ENCODE measurements at places on chromosomes 1 and 21. TPM values are rescaled to one million over a fixed set of nuclear protein-coding genes. Genes with fewer than 3 reads are reported as not detected.

GPX7 gene
- 3.1 TPM for total RNA-seq

- DNase-seq = no peak
- H3K27me3 ChIP-seq = no peaks in the 10 kb centered on the region
- peaks cover 62% of the 10 kb centered on the region for H3K4me1 ChIP-seq
- peak overlapping the region; percentile 94 for H3K4me3 ChIP-seq
- peak overlapping the region; percentile 80 for H3K27ac ChIP-seq
Observed at GRCh38 chr1:228407106-228408040, 738 bp upstream of the TRIM11 start.

DNA sequence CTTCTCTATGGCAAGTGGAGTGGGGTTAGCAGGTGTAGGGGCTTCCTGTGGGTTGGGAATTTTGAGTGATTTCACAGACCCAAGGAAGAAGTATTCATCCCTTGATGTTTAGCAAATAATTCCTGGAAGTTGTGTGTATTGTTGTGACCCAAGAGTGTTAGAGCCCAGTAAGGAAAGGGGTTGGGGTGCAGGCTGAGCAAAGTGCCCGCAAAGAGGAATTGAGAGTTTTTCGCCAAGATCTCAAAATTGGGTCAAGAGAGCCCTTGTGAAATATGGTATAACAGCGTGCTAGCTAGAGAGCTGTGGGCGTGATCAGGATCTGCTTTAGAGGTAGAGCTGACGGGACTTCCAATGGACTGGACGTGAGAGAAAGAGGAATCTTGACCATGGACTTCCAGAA, 73.0 kb upstream of the LAPTM5 start:
- H3K36me3 ChIP-seq = no peaks in the 10 kb centered on the region
- H3K27me3 ChIP-seq = peaks cover 10% of the 10 kb centered on the region
- H3K4me1 ChIP-seq = peaks cover 3% of the 10 kb centered on the region
- no peak overlapping the region for H3K27ac ChIP-seq

GRCh38 chr1:59766227-59766855, 48.4 kb upstream of the HOOK1 start:
- no peaks in the 10 kb centered on the region for H3K27me3 ChIP-seq
- DNase-seq = no peak
- peak overlapping the region; percentile 66 for H3K27ac ChIP-seq
- H3K4me3 ChIP-seq = no peak overlapping the region
- peaks cover 44% of the 10 kb centered on the region for H3K4me1 ChIP-seq

DNA sequence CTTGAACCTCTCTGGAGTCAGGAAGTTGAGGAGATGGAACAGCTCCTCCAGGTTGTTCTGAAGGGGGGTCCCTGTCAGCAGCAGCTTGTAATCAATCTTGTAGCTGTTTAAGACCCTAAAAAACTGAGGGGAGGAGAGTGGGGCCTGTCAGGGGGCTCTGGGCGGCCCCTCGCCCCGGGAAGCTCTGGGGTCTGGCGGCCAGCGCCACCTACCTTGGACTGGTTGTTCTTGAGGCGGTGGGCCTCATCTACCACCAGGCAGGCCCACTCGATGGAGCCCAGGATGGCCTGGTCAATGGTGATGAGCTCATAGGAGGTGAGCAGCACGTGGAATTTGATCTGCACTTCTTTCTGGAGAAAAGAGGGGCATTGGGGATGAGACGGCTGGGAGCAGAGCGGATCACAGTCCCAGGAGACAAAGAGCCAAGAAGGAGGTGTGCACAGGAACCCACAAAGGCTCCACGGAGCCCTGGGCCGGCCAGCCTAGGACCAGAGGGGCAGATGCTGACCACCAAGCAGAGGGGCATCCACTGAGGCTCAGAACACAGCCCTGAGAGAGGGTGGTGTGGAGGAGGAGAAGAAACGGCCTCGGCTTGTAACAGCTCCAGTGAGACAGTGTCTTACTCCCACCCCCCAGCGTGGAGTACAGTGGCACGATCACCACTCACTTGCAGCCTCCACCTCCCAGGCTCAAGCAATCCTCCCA, 43.5 kb downstream of the CHD5 start:
- no peak overlapping the region for H3K27ac ChIP-seq
- no peak overlapping the region for H3K4me3 ChIP-seq
- H3K27me3 ChIP-seq = peaks cover 19% of the 10 kb centered on the region
- no peaks in the 10 kb centered on the region for H3K4me1 ChIP-seq
- H3K36me3 ChIP-seq = no peaks in the 10 kb centered on the region

PEX19 gene
- total RNA-seq = 45.8 TPM

DNA sequence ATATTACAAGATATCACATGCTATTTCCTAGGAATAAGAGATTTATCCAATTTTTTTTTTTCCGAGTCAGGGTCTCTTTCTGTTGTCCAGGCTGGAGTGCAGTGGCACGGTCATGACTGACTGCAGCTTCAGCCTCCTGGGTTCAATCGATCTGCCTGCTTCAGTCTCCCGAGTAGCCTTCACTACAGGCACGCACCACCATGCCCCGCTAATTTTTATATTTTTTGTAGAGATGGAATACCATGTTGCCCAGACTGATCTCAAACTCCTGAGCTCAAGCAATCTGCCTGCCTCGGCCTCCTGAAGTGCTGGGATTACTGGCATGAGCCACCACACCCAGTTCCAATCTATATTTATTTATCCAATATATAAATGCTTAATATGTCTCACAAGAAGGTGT, 18.0 kb upstream of the WDTC1 start:
- H3K36me3 ChIP-seq = no peaks in the 10 kb centered on the region
- H3K27ac ChIP-seq = no peak overlapping the region
- DNase-seq = no peak
- H3K4me1 ChIP-seq = no peaks in the 10 kb centered on the region

BARHL2 gene
- total RNA-seq = not detected

SAMSN1 gene
- total RNA-seq = 0.80 TPM

GRCh38 chr1:111281411-111281810, 9.2 kb upstream of the CHIA start:
- H3K27ac ChIP-seq = no peak overlapping the region
- H3K27me3 ChIP-seq = no peaks in the 10 kb centered on the region
- H3K36me3 ChIP-seq = no peaks in the 10 kb centered on the region
- no peak for DNase-seq
- no peak overlapping the region for H3K4me3 ChIP-seq

DNA sequence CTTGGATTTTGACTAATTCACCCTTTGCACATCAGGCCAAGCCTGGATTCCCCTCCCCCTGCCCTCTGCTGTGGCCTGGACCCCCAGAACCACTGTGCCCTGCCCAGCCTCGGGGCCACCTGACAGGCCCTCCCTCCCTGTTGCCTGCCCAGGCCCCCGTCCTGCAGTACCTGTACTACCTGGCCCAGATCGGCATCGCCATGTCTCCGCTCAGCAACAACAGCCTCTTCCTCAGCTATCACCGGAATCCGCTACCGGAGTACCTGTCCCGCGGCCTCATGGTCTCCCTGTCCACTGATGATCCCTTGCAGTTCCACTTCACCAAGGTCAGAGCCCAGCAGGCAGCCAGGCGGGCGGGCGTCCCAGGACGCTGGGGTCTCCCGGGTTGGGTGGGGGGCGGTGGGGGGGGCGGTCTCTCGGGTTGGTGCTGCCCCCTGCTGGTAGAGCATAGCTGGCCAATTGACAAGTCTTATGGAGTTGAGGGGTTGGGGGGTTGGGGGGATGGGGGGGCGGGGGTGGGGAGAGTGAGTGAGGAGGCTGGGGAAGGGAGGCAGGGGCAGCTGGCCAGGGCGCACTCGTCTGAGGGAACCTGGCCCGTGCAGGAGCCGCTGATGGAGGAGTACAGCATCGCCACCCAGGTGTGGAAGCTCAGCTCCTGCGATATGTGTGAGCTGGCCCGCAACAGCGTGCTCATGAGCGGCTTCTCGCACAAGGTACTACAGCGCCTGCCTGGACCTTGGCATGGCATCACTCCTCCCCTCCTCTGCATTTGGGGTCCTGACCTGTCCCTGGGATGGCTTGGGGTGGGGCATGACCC, 10.7 kb downstream of the AMPD2 start:
- DNase-seq = no peak
- H3K27me3 ChIP-seq = no peaks in the 10 kb centered on the region
- no peak overlapping the region for H3K4me3 ChIP-seq
- H3K4me1 ChIP-seq = peaks cover 20% of the 10 kb centered on the region

DNA sequence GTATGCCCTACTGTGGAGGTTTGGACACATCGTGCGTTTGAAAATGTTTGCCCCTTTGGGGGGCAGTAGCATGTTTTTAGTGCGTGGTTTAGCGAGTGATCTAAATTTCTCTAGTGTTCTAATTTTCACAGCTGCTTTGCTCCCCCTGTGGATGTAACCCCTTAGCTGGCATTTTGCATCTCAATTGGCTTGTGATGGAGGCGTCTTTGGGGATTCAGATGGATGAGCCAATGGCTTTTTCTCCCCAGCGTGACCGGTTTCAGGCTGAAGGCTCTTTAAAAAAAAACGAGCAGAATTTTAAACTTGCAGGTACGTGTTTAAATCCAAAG, 836 bp downstream of the CDC7 start:
- H3K27ac ChIP-seq = peak overlapping the region; percentile 68
- no peaks in the 10 kb centered on the region for H3K36me3 ChIP-seq
- peaks cover 17% of the 10 kb centered on the region for H3K4me1 ChIP-seq
- DNase-seq = no peak

GRCh38 chr1:153612755-153613331, at the start of gene S100A16:
Gene S100A16 (minus strand): TSS chr1:153613137. CDS start chr1:153608151, 4,986 bp downstream.
- peak; percentile 90 for DNase-seq
- H3K4me3 ChIP-seq = peak within 1 kb of the TSS; percentile 70
- peak within 1 kb of the TSS; percentile 94 for H3K27ac ChIP-seq
- H3K27me3 ChIP-seq = no peaks in the 10 kb centered on the region
- peaks cover 88% of the 10 kb centered on the region for H3K4me1 ChIP-seq

TCHH gene
- 55.8 TPM for total RNA-seq

GRCh38 chr1:53628286-53628955, 110.5 kb downstream of the GLIS1 start:
- H3K4me3 ChIP-seq = no peak overlapping the region
- no peaks in the 10 kb centered on the region for H3K36me3 ChIP-seq
- no peaks in the 10 kb centered on the region for H3K27me3 ChIP-seq
- peaks cover 4% of the 10 kb centered on the region for H3K4me1 ChIP-seq
- peak; percentile 50 for DNase-seq

- no peak overlapping the region for H3K27ac ChIP-seq
- no peaks in the 10 kb centered on the region for H3K27me3 ChIP-seq
- DNase-seq = no peak
- no peaks in the 10 kb centered on the region for H3K36me3 ChIP-seq
Observed at GRCh38 chr1:69388044-69388443, 179.7 kb upstream of the LRRC7 start.

GRCh38 chr1:209597499-209597898, 14.0 kb downstream of the CAMK1G start:
- no peak overlapping the region for H3K4me3 ChIP-seq
- H3K4me1 ChIP-seq = no peaks in the 10 kb centered on the region
- DNase-seq = no peak
- no peak overlapping the region for H3K27ac ChIP-seq
- peaks cover 4% of the 10 kb centered on the region for H3K27me3 ChIP-seq

GRCh38 chr21:39094847-39095579, 88.2 kb downstream of the PSMG1 start:
- peak overlapping the region; percentile 24 for H3K27ac ChIP-seq
- H3K4me1 ChIP-seq = peaks cover 9% of the 10 kb centered on the region
- H3K27me3 ChIP-seq = no peaks in the 10 kb centered on the region
- no peak for DNase-seq
- H3K36me3 ChIP-seq = no peaks in the 10 kb centered on the region

ADAM30 gene
- not detected for total RNA-seq

GRCh38 chr1:230176871-230177411, 109.9 kb downstream of the GALNT2 start:
- no peak for DNase-seq
- no peak overlapping the region for H3K27ac ChIP-seq
- peaks cover 7% of the 10 kb centered on the region for H3K36me3 ChIP-seq

KRTAP21-2 gene
- not detected for total RNA-seq

All from suprapubic skin (tissue), 4 donors.